Effector CD8-positive, alpha-beta T cell (primary cell): ENCODE measurements at places on chromosomes 5 and 9.
A peak's percentile ranks its signal among the peaks of the same experiment; 100 is the strongest.

DNA sequence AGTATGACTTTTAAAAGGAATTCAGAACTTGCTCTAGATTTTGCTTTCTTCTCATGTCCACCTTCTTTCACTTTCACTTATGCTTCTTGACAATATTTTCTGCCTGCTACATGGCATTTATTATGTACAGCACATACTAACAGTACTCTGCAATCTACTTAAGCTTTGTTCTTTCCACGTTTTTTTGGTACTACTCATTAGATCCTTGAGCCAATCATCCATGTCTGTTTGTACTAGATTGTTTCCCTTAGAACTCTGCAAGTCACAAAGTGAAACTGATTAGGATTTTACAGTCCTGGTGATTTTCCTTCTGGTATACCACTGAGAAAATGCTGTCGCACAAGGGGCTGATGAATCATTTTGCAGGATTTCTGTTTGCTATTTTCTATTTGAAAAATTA, 78.3 kb downstream of the PARP8 start:
- DNase-seq: no peak

GRCh38 chr9:128595471-128595870, 43.1 kb downstream of the SPTAN1 start:
- DNase-seq: no peak

GRCh38 chr5:105460721-105461120, 1898.1 kb upstream of the NUDT12 start:
- no peak for DNase-seq

DNA sequence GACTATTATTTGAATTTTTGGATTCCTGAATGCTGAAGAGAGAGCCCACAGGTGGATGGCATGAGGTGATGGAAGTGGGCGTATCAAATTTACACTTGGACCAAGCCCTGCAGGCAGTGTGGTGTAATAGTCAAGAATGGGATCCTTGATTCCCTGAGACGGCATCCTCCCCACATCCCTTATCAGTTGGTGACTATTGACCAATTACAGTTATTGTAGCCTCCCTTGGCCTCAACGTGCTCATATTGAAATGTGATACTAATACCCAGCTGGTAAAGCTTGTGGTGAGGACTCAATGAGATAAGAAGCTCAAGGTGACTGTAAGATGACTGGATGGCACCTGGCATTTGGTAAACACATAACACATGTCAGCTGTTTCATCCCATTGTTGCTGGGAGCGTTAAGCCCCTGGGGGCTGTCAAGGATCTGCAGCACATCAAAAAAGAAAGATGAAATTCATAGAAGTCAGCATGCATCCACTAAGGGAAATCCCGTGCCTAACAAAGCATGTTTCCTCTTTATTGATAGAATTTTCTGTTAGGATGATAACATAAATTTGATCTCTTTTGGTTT, 65.6 kb upstream of the IRX2 start:
- no peak for DNase-seq

GRCh38 chr5:154517181-154517580, 39.2 kb upstream of the HAND1 start:
- DNase-seq: no peak

DNA sequence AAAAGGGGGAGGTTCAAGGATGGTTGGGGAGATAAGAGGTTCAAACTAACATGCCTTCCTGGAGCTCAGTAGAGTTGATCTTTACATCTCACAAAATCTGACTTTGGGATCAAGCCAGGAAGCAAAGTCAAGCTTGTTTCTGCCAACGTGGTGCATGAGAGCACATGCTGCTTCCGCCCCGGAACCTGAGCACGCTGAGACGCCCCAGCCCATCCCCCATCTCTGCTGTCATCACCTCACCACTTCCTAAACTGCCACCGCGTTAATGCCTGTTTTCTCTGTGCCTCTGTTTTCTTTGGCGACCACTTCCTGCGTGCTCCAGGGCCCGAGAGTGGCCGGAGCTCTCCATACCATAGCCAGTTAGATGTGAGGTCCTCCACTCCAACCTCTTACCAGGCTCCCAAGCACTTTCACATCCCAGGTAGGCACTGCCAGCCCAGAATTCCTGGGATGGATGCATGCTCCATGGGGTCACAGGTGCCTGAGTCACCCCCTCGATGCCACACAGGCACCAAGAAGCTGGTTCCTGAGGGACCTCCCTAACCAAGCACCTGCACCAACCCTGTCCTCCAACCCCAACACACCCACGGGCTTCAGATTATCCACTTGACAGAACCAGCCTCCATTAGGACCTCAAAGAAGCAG, 31.2 kb upstream of the AFAP1L1 start:
- peak; percentile 46 for DNase-seq

- no peak for DNase-seq
Measured at GRCh38 chr9:99745085-99745484, 76.6 kb upstream of the NR4A3 start.

GRCh38 chr5:89904442-89904841, 505.1 kb downstream of the CETN3 start:
- DNase-seq: no peak

DNA sequence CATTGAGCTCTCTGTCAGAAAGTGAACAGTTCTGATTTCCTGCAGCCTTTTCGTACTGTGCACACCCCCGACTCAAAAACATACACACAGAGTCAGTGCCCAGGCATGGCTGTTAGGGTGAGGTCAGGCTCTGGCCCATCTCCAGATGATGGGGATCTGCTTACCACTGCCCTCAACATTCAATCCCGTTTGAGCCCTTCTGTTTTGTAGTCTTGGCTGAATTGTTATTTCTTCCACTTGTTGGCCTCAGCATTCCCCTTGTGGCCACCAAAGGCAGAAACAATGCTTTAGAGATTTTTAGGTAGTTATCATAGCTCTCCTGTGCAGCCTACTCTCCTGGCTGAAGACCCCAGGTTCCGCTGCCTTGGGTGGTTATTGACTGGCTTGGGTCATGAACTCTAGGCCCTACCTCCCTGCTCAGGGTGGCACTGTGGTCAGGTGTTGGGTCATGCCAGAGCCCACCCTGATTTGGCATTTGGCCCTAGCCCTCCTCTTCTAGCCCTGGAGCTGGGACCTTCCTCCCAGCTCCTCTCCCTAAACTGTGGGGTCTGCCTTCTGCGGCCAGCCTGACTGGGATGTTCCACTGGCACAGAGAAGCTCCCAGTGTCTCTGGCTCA, 7.8 kb upstream of the MYOZ3 start:
- no peak for DNase-seq

DNA sequence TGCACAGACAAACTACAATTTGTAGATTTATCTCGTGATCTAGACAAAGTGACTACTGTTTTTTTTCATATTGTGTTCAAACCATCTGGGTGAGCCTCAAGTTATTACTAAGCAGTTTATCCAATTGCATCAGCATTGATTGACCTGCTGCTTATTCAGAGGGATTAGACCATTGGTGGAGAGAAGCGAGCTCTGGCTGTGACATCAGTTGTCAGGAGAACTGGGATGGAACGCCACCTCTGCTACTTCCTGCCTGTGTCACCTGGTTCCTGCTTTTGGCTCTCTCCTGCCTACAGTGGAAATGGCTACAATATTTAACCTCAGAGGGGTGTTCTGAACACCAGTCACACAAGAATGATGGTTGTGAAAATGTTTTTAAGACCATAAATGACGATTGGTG, 12.1 kb downstream of the NR4A3 start:
- no peak for DNase-seq

DNA sequence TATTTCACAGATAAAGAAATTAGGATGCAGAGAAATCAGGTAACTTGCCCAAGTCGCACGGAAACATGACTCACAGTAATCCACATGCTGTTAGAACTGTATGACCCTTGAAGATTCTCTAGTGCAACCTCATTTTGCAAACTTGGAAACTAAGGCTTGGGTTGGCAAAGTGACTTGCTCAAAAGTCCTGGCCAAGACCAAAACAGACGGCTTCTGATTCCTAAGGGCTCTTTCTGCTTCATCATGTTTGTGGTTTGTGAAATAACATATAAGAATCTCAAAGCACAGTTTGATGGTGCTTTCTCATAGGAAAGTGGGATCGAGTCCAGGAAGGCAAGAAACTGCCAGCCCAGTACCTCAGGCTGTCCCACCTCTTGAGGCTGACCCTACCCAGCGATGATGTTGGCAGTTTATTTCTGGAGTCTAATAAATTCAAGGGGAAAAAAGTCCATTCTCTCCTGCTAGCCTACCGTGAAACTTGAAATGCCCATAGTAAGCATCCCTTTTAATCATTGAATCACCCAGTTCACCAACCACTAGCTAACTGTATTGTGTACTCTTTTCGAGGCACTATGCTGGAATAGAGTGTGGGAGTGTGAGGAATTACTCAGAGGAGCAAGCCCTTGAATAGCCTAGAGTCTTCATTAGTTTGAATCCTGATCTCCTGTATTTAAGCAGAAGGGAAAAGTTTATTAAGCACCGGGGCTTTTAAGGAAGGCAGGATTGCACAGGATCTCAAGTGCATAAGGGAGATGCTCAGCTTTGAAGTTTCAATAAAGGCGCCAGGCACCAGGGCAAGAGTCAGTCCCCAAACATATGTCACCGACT, 14.1 kb downstream of the CAPSL start:
- no peak for DNase-seq

DNA sequence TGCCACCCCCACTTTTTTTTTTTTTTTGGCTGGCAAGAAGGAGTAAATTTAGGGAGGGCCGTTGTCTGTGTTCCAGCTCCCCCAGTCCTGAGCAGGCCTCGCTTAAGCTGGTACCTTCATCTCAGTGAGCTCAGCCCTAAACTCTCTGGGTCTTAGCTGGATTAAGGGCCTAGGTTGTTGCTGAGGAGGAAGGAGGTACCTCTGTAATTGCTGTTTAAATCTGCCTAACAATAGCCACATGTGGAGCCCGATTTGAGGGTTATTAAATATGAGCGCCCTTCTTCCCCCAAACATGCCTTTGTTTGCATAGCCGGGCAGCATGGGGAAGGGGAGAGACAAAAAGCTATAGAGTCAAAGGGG, 179.0 kb upstream of the PITX1 start:
- no peak for DNase-seq

DNA sequence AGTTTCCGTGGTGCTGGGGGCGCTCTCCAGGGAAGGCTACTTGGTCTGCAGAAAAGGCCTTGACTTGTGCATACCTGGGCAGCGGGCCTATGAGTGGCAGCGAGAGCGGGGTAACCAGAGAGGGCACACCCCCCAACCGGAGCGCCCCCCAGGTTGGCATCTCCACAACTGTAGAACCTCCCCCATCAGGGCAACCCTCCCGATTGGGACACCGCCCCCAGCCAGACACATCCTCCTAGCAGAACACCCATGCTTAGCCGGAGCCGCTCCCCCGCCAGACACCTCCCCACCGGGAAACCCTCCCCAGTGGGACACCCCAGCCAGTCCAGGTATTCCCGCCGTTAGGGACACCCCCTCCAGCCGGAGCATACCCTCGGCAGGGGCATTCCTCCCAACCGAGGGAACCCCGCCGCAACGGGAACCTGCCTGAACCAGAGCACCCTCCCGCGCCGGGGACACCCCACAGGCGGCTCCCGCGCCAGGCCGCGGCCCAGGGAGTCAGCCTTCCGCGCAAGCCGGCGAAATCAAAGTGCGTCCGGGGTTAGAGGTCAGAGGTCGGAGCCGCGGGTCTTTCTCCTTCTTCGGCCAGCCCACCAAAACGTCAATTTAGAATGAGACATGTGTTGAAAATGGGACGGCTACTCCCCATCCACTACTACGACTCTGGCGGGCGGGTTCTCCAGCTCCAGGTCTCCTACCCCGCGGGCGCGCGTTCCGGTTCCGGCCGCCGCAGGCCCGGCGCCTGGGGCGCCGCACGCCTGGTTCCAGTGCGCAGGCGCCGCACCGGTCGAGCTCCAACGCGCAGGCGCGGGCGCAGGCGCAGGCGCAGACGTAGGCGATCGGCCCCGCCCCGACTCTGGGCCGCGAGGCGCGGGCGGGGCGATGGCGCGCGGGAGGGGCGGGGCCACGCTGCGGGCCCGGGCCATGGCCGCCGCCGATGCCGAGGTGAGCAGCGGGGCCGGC, at the start of gene EHMT1:
Gene EHMT1, plus strand, starts transcription at position 901 of the 963 bp plus-strand sequence. Its CDS starts 24 bp downstream, at position 925.
- DNase-seq: peak; percentile 87

DNA sequence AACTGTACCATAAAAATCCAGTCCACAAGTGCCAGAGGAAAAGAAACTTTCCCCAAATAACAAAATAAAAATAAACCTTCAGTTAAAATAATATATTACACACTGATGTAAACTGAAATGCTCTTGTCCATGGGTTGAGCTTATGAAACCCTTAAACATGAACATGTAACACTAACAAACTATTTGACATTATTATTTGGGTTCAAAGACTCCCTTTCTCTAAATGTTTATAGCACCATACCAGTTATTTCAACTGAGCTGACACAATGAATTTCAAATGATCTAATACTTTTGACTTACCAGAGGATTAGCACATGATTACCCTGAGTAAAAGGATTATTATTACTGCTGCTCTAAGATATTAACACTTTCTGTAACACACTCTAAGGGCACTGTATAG, 251.1 kb downstream of the BNC2 start:
- no peak for DNase-seq

- DNase-seq: no peak
Measured at GRCh38 chr5:13566871-13567339, 377.6 kb downstream of the DNAH5 start.

DNA sequence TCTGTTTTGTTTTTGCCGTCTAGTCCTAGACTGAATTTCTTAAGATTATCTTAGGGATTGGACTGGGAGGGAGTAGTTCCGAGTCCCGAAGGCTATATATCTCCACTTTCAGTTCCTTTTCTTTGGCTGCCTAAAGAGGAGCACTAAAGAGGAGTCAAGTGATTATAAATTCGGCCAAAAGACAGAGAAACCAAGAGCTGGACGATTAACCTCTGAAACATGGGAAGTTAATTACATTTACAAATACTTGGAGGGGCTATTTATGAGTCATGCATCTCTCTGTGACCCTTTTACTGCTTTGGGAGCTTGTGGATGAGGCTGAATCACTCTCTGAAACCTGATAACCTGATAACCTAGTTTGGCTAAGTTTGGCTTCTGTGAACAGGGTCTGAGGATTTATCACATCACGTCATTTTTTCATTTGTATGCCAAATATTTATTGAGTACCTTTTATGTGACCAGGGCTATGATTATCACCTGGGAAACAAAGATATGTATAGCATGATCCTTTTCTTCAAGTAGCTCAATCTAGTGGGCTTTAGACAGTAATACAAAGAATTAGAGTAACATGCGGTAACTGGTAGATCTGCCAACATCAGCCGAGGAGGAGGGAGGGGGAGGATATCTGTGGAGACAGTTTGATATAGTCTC, 180.9 kb downstream of the CD180 start:
- no peak for DNase-seq

DNA sequence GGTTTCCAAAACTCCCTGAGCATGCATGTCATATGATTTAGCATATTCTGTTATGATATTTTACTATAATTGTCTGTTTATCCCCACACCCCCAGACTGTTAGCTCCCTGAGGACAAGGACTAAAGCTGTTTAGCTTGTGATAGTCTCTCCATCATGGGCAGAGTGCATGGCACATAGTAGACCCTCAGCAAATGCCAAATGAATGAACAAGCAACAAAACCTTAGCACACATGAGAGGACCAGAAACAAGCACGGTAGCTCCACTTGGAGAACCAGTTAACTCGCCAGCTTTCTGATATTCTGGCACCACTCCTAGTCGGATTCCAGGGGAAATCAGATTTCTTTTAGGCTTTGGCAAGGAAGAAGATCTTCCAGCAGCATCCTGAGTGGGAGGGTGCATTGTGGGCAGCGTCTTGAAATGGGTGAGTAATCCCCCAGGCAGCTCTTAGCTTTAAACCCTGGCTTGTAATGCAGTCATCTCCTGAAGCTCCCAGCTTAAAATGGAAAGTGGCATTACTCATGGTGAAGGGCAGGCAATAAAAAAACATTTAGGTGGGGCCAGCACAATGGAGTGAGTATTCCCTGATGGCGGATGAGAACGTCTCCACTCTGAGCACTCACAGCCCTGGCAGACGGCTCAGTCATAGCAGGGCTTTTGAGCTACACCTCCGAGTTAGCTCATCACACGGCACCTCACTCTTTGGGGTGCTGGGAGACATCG, 41.1 kb downstream of the FGF1 start:
- DNase-seq: no peak
